ENCODE measurements at places on chromosomes 12 and 14.

GRCh38 chr12:5718680-5719079 lies 226.4 kb downstream of the ANO2 start:
- DNase-seq, result no peak

DNA sequence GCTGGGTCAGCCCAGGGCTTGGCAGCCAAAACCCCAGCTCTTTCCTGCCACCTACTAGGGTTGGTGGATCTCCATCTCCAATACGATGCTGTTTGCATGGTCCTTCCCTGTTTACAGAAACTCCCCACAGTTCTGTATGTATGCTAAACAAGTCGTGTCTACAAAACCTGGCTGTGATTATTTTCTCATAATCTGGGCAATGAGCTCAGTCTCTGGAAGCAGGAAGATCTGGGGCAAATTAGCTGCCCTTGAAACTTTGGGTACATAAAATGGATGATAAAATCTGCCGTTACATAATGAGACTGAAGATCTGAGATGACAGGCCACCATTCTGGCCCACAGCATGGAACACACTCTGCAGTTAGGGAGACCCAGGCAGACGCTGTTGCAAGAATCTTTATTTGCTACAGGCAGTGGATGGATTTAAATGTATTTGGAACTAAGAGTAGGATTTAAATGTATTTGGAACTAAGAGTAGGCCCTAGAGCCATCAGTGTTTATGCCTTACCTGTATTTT lies 31.7 kb downstream of the ACADS start:
- no peak for DNase-seq

DNA sequence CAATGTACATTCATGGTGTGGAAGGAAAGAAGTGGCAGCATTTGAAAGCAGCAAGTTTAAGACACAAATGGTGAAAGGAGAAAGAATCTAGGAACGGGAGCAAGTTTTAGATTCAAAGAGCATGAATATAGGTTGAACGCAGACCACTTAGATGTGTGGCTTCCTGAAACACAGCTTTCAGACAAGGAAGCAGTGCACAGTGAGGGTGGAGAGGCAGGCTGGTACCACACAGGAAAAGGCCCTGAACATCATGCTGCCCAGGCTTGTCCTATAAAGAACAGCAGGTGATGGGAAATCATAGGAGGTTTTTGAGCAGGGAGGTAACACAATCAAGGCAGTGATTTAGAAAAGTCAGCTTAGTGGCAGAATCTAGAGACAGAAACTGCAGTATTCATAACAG lies 35.6 kb downstream of the GNS start:
- DNase-seq, result no peak

DNA sequence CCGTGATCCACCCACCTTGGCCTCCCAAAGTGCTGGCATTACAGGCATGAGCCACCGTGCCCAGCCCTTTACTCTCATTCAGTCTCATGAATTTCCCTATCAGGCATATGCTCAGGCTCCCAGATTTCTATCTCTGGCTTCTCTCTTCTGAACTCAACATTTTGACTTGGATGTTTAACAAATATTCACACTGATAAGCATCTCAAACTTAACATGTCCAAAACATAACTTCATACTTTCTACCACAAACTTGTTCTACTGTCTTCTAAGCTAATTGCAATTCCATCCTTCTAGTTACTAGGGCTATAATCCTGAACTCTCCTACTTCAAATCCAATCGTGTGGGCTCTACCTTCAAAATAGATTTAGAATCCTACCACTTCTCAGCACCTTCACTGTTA lies 73.9 kb upstream of the PAWR start:
- DNase-seq, result no peak

GRCh38 chr14:65631040-65631439 lies 218.5 kb downstream of the FUT8 start:
- DNase-seq, result no peak

DNA sequence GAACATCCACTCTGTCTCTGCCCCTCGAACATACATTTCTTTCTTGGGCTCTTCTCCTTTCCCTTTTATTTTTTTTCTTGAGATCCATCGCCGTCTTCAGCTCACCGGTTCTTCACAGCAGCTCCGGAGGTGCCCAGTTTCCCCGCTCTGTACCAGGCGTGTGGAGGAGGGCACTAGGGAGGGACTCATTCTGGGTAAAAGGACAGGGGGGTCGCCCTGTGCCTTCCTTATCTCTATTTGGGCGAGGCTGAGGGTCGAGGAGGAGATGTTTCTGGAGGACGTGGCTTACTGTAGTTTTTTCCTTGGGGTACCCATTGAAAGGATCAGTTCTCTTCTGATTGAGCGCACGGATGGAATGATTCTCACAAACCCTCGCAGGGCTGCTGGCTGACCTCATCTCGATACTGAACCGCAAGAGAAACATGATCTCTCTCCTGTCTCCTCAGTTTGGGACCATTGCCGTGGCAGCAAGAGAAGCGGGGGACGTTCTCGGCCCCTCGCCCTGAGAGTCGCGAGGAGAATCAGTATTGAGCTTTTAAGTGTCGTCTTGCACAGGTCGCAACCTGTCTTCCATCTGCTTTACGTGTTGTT lies 386 bp downstream of the LIN52 start:
- DNase-seq, result no peak

GRCh38 chr12:1505576-1505975 lies 88.8 kb downstream of the FBXL14 start:
- DNase-seq, result no peak

DNA sequence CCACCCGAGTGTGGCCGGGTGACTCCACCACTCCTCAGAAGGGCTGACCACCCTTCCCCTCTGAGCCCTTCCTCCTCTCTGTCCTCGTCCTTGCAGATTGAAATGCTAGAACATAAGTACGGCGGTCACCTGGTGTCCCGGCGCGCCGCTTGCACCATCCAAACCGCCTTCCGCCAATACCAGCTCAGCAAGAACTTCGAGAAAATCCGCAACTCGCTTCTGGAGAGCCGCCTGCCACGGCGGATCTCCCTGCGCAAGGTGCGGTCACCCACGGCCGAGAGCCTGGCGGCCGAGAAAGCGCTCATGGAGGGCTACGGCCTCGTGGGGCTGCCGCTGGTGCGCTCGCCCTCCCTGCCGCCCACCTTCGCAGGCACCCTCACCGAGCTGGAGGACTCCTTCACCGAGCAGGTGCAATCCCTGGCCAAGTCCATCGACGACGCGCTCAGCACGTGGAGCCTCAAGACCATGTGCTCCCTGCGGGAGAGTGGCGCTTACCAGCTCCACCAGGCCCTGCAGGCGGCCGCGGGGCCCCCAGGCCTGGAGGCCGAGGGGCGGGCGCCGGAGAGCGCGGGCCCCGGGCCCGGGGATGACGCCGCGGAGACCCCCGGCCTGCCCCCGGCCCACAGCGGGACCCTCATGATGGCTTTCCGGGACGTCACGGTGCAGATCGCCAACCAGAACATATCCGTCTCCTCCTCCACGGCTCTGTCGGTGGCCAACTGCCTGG lies 71.8 kb downstream of the IQSEC3 start:
- no peak for DNase-seq

GRCh38 chr12:85549640-85550039 lies 269.6 kb downstream of the ALX1 start:
- DNase-seq, result no peak

- DNase-seq, result no peak
Observed at GRCh38 chr12:1839956-1840951, 19.9 kb downstream of the LRTM2 start.

DNA sequence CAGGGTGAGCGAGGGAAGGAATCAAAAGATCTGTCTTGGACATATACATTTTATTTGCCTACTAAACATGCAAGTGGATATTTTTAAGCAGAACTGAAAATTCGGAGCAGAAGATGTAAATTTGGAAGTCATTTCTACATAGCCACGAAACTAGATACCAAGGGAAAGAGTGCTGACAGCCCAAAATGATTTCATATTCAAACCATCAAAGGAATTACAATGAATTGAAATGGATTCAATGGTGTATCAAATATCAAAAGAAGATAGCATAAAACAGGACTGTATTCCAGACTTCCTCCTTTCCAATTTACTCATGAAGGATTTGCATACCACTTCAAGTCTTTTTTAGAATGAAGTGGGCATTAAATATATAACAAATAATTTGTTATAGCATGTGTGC lies 313.5 kb upstream of the KITLG start:
- DNase-seq, result no peak

DNA sequence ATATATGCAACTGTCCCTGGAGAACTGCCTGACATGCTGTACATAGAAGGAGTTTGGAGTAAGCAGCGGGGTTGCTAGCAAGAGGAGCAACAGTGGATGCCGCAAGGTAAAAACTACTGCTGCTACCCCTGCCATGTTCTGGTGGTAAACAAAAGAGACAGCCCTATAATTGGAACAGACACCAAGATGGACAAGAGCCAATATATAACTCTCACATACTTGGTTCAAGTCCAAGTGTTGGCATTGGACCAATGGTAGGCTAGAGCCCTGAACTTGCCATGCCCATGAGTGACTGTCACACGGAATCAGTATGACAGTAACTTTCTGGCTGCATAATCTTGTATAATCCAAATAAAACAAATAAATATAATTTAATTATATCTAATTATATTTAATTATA lies 13.7 kb downstream of the ATXN7L3B start:
- DNase-seq, result no peak
